ENCODE measurements at places on chromosomes 16 and 17. TPM values are rescaled to one million over a fixed set of nuclear protein-coding genes. Genes with fewer than 3 reads are reported as not detected.

- no peak for DNase-seq
Observed at GRCh38 chr16:9509663-9510062, 418.2 kb downstream of the HAPSTR1 start.

DNA sequence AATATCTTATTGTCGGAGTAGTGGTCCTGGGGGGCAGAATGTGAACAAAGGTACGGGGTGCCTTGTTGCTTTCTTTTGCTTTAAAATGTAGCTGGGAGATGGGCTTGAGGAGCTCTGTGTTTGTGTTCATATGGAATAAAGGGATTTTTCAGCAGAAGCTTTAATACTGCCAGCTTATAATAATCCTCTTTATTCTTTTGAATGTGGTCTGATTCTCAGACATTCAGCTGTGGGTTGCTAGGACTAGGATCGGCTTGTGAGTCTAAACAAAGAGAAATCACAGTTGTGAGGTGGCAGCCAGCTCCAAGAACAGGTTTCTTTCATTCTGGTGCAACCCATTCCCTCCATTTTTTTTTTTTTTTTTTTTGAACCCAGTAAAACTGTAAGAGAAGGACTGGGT lies 7.2 kb downstream of the MRPL58 start:
- DNase-seq, result no peak

Gene CCL14
- 110 TPM for total RNA-seq

DNA sequence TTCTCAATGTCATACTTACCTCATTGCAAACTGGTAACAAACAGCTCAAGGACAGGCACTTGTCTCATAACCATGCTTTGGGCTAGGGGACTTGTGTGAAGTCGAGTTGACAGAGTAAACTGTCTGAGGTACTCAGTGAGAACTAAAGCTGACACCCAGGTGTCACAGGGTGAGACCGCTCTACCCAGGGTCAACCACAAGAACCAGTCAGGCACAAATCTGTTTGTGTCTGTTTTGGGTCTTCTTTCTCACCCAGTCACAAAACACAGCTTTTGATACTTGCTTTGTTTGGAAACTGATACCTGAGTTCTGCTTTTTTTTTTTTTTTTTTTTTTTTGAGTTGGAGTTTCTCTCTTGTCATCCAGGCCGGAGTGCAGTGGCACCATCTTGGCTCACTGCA lies 161.1 kb downstream of the STX8 start:
- no peak for DNase-seq

DNA sequence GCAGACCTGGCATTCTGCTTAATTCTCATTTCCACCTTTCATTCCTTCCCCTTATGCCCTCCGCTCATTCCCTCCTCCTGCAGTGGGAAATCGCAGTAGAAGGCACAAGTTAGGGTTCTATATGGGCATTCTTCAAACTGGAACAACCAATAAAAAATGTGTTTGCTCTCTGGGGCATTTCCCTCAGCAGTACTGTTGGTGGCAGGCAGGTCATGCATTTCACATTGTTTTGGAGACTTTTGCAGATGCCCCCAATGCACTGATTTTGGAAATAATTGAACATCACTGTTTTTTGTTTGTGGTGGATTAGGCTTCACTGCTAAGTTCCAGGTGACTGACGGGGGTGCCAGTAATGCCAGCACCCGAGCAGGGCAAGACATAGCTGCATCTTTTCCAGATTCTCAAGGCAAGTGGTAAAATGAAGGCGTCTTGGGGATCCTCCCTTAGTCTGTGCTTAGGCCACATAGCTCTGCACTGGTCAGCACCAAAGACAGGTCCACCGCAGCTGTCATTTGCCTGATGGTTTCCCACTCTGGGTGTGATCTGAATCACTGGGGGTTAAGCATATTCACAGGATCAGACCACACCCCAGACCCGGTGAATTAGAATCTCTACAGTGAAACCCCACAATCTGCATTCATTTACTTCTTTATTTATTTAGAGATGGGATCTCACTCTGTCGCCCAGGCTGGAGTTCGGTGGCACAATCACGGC lies 304.5 kb downstream of the CPPED1 start:
- no peak for DNase-seq

Gene METTL23
- total RNA-seq, result 31.6 TPM

DNA sequence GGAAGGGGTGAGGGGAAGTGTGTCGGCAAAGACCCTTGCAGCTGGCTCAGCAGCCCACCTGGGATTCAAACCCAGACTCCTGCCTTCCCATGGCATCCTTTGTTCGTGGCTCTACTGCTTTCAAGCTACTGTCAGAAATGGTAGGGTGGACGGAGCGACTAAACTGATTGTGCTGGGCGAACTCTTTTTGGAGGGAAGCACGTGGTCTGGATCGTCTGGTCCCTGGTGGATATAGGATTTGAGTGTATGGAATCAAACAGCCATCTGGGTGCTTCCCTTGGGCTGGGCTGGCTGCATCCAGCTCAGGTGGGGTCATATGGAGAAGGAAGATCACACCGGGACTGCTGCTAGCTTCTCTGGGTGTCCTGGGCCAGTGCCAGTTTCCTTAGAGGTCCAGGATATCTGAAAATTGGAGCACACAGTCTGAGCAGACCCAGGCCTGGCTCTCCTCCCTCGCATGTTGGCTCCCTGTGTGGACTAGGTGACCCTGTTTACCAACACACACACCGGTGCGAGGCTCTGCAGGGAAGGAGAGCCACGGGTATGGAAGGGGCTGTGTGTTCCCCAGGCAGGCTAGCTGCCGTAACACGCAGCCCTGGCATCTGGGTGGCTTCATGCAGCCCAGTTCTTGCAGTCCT lies 8.6 kb downstream of the CMIP start:
- DNase-seq, result no peak

- DNase-seq, result no peak
Observed at GRCh38 chr16:63749276-63749675, 1372.6 kb downstream of the CDH11 start.

GRCh38 chr17:27353033-27353460 lies 59.1 kb downstream of the WSB1 start:
- no peak for DNase-seq

DNA sequence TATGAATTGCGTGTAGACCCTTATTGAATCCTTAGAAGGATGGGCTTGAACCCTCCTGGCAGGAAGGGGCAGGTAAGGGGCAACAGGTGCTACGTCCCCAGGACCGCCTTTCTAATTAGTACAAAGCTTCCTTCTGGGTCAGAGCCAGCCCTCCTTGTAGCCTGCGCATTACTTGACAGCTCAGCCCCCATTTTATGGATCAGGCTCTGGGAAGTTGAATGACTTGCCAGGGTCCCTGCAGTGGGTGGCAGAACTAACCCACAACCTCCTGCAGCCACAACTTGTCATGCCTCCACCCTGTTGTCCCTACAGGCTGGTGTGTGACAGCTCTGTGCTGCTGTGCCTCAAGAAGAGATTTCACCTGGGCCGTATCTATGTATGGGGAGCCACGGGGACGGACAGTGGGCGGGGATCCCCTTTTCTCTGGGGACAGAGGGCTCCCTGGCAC lies 2.7 kb downstream of the MYO15B start:
- DNase-seq, result no peak

GRCh38 chr17:21452377-21453143 lies 76.4 kb downstream of the KCNJ12 start:
- DNase-seq, result peak; percentile 75

DNA sequence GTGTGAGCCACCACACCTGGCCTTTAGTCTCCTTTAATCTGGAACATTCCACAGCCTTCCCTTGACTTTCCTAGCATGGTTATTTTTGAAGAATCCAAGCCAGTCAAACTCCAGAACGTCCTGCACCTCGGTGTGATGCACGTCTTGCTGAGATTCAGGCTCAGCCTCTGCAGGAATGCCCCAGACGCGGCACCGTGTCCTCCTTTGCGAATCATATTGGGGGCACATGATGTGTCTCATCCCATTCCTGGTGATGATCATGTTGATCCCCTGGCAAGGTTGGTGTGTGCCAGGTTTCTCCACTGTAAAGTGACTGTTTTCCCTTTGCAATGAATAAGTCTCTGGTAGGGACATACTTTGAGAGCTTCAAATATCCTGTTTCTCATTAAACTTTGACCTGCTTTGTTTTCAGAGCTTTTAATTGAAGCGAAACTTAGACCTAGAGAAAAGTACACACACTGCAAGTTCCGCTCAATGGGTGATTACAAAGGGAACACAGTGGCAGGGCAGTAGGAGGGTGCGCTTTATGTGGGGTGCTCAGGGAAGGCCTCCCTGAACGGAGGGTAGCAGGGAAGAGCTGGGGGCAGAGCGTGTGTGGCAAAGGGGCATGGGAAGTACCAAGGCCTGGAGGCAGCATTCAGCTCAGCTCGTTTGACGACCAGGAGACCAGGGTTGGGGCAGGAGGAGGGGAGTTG lies 9.6 kb upstream of the ATP2C2 start:
- no peak for DNase-seq

DNA sequence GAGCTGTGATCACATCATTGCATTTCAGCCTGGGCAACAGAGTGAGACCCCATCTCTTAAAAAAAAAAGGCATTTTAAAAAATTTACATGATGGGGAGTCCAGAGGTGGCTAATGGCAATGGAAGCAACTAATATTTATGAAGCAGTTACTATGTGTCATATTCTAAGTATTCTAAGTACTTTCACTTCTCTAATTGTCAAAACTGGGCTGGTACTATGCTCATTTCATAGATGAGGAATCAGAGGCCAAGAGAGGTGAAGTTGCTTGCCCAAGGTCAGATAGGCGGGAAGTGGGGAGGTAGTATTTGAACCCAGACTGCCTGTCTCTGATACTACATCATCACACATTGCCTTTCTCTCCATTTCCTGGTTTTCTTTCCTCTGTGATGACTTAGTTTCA lies 50.7 kb downstream of the SLC5A11 start:
- no peak for DNase-seq

- peak; percentile 97 for DNase-seq
Observed at GRCh38 chr17:42561897-42562387, at the start of gene COASY. Gene COASY, plus strand, starts transcription at chr17:42562148. Its CDS starts 475 bp downstream, at chr17:42562623.

GRCh38 chr17:2710071-2710802 lies 1.3 kb downstream of the CLUH start:
- DNase-seq, result peak; percentile 57

DNA sequence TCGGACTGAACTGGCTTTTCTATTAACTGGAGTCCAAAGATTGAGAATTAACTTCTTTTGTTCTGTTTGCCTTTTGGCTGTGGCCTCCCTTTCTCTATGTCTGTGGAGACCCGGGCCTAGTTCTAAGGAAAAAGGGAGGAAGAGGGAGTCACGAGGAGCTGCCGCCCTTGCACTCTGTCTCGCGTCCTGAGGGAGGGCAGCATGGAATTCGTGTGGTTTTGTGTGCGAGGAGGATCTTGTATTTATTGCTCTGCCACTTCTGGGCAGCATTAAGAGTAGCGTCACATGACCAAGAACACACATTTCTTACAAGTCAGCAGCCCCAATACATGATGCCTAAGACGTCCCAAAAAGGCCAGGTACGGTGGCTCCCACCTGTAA lies 23.6 kb downstream of the METTL22 start:
- peak; percentile 72 for DNase-seq

Gene ADAM11
- 0.43 TPM for total RNA-seq

GRCh38 chr16:85204242-85205010 lies 92.2 kb upstream of the CIBAR2 start:
- no peak for DNase-seq

- DNase-seq, result peak; percentile 84
Observed at GRCh38 chr16:10906914-10907756, 30.1 kb downstream of the CIITA start.

GRCh38 chr16:2838928-2839327 lies 8.8 kb downstream of the ZG16B start:
- peak; percentile 86 for DNase-seq

DNA sequence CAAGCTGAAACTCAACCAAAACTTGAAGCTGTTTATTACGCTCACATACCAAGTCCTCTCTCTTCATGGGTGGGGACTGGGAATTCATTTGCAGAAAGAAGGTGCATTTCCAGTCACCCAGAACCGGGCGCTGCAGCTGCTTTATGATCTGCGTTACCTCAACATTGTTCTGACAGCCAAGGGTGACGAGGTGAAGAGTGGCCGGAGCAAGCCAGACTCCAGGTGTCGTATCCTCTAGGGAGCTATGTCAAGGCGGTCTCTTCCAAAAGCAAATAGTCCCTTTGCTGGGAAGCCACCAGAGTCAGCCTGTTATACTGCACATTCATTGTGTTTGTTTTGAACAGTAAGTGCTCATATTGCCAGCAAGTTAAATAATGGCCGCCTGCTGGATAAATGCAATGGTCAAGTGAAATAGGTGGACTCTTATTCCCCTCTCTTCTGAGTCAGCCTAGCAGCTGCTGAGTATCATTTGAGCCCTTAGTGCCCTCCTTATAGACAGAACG lies 12.7 kb downstream of the COG1 start:
- no peak for DNase-seq

DNA sequence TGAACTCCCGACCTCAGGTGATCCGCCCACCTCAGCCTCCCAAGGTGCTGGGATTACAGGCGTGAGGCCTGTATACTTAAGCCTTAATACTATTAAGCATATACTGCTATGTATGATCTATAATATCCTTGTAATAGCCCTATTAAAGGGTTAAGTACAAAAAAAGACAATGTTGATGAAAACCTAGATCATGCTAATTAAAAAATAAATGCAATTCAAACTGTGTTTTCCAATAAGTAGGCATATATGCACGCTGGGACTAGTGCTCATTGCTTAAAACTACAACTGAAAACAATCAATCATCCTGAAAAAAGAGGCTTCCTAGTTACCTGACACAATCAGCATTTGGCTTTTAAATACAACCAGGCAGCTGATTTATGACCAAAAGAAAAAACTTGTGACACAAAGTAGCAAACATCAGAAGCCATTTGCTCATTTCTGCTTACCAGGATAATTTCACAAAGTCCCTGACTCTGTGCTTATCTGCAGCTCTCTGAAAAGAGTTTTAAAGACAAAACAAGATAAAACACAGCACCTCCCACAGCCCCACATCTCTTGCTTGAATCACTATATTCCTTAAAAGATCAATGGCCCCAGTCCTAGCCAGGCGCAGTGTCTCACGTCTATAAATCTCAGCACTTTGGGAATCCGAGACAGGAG lies 11.1 kb downstream of the ZNF385C start:
- no peak for DNase-seq

DNA sequence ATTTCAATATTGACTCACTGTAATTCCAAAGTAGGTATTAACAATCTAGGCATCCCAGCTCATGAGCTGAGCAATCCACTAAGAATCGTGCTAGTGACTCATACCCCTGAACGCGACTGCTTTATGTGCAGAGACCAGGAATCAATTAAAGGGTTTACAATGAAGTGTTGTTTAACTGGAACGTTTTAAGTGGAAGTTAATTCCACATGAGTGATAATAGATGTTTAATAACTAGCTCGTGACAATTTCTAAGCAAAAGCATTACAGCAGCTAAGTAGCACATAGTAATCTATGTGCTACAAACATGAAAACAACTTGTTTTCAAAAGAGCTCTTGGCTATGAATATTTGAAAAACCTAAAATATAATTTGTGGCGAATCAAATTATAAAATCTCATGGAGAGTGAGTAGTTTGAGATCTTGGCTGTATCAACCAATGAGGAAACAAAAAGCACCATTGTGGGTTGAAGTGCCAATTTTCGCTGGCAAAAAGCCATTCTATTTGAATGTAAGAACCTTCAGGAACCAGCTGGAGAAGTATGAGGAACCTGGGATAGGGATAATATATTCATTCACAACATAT lies 9.4 kb downstream of the GJC1 start:
- no peak for DNase-seq
